ENCODE measurements at places on chromosomes 2 and 18. TPM values are rescaled to one million over a fixed set of nuclear protein-coding genes. Genes with fewer than 3 reads are reported as not detected.
A peak's percentile ranks its signal among the peaks of the same experiment; 100 is the strongest.

GRCh38 chr2:135023886-135024485, 23.3 kb downstream of the MAP3K19 start:
- no peak for DNase-seq

GRCh38 chr18:22543769-22544168, 126.1 kb upstream of the CTAGE1 start:
- DNase-seq, result no peak

- DNase-seq, result peak; percentile 84
These were observed 195.4 kb downstream of the SPP2 start for GRCh38 chr2:234245945-234246344.

- no peak for DNase-seq
These were observed 5.0 kb downstream of the ZNF516 start for GRCh38 chr18:76490033-76490432.

- DNase-seq, result no peak
These were observed 32.3 kb downstream of the TBR1 start for GRCh38 chr2:161448431-161448830.

DNA sequence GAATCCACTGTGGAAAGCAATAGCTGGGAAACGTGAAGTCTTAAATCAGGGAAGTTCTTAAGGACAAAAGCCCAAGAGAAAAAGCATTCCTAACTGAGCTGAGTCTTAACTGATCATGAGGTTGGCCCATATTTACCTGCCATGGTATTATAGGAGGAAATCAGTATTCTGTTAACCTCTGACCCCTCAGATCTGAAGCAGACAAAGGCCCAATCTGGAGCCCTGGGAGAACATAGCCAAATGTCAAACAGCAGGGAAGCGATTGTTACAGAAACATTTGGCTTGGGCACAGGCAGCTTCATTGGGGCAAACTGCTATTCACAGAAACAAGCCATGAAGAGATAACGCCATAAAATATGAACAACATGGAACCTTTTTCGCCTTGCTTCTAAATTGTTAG, 18.8 kb downstream of the EPHA4 start:
- no peak for DNase-seq

DNA sequence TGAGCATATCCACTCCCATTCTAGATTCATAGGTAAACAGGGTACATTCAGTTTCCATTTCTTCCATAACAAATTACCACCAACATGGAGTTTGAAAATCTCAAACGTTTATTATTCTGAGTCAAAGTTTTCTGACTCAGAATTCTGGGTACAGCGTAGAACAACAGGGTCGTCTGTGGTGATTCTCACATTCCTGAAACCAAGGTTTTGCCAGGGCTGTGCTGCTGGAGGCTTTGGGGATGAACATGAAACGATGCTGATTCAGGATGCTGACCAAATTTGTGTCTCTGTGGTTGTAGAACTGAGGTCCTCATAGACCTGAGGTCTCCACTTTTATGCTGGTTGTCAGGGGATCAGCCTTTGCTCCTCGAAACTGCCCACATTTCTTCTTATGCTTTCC, 255.7 kb downstream of the DSEL start:
- DNase-seq, result no peak

DNA sequence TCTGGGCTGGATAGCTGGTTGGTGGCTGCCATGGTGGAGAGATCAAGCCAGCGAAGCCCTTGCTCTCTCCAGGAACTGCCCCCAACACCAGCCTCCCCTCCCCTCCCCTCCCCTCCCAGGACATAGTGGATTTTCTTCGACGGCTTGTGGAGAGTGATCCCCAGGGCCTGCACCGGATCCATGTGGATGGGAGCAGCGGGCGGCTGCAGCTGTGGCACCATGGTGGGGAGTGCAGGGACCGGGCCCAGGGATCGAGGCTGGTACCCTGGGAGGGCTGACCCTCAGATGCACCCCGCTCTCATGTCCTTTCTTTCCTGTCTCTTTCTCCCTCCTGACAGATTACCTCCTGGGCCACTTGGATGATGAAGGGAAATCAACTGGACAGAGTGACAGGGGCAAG, 7.0 kb downstream of the TTC31 start:
- DNase-seq, result no peak

- DNase-seq, result peak; percentile 32
These were observed 43.4 kb downstream of the UBXN4 start for GRCh38 chr2:135785032-135785431.

DNA sequence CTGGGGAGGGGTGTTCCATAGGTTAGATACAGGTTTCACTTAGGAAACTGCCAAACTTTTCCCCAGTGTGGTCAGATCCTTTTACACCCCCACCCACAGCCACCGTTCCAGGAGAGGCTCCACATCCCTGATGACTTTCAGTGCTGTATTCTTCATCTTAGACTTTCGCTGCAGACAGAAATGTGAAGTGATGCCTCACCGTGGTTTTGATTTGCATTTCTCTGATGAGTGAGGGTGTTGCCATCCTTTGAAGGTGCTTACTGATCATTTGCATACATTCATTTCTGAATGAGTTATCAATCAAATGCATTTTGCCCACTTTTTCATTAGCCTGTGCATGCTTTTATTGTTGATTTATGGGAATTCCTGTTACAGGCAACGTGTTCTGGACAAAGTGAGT, 14.9 kb downstream of the COPS9 start:
- DNase-seq, result no peak

- no peak for DNase-seq
These were observed 63.1 kb downstream of the PARD3B start for GRCh38 chr2:204608237-204608939.

- DNase-seq, result no peak
These were observed 179.6 kb downstream of the CTIF start for GRCh38 chr18:48718251-48718959.

GRCh38 chr2:231305221-231305620, 90.3 kb upstream of the B3GNT7 start:
- DNase-seq, result no peak

GRCh38 chr18:79478484-79479115, 82.9 kb downstream of the NFATC1 start:
- no peak for DNase-seq

- DNase-seq, result peak; percentile 14
These were observed 50.4 kb downstream of the ZC3H8 start for GRCh38 chr2:112204411-112204810.

- no peak for DNase-seq
These were observed 71.0 kb upstream of the KCTD1 start for GRCh38 chr18:26619350-26619749.

- DNase-seq, result no peak
These were observed 230.7 kb downstream of the HAUS1 start for GRCh38 chr18:46334868-46335281.

GRCh38 chr2:216205486-216205885, 96.3 kb downstream of the XRCC5 start:
- DNase-seq, result no peak

GRCh38 chr2:238106698-238107524, 6.8 kb downstream of the ESPNL start:
- DNase-seq, result no peak

Gene RBBP8
- 45.8 TPM for total RNA-seq

Gene RNU2-63P
- not detected for total RNA-seq

Gene OTOS
- total RNA-seq, result not detected

Gene MC2R
- total RNA-seq, result not detected

Gene IL1A
- not detected for total RNA-seq

Gene FAM210A
- total RNA-seq, result 124 TPM

Gene CYRIA
- 0.05 TPM for total RNA-seq

Gene RAPGEF4
- 5.4 TPM for total RNA-seq

Gene RIT2
- total RNA-seq, result not detected

Gene KCNK3
- not detected for total RNA-seq

Gene IL1R2
- total RNA-seq, result not detected

Gene SERPINB10
- total RNA-seq, result 1.2 TPM

Gene VWC2L
- not detected for total RNA-seq

Gene ST8SIA3
- total RNA-seq, result not detected

Gene ZNF2
- 6.5 TPM for total RNA-seq
